CD4-positive, alpha-beta T cell treated with Interferon gamma for 1 hour (primary cell): ENCODE measurements at places on chromosomes 12 and 14.

DNA sequence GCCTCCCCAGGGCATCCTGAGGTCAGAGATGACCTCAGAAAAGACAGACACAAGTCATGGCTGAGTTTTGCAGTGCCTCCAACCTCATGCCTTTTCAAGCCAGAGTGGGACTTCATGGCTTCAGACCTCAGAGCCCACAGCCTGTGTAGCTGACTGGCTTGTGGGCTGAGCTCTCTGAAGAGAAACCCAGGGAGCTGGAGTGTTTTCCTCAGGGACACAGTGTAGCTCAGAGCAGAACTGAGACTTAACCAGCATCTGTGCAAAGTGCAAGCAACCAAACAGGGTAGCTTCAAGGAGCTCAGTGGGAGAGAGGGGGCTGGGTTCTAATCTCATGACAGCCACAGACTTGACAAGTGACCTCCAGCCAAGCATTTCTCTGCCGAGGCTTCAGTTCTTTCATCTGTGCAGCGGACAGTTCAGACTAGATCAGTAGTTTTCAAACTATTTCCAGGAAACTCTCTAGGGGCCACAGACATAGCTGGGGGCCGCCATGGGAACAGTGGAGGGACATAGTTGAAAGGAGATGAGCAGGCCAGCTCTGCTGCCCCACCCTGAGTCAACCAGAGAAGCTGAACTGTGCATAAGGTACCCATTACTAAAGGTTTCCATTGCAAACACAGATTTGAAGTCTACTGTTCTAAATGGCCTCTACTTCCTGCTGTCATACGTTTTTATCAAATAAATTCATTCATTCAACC is 80.0 kb downstream of the LGMN start:
- DNase-seq, result no peak

- no peak for DNase-seq
Measured at GRCh38 chr14:52852810-52853521, 61.6 kb upstream of the GNPNAT1 start.

DNA sequence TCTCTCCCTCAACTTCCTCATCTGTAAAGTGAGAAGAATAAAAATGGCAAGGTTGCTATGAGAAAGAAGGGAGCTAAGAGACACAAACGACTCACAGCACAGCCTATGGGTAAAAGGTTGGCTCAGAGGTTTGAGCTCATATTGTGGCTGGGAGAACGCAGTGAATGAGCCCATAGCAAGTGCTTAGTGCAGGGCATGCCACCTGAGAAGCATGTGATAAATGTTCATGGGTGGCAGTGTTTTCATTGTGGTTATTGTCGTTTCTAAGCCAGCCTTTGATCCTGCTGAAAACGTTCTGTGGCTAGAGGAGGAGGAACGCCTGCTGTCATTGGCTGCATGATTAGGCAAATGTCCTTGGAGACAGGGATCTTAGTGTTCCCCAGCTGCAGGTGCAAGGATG is 150.4 kb downstream of the KSR2 start:
- no peak for DNase-seq

DNA sequence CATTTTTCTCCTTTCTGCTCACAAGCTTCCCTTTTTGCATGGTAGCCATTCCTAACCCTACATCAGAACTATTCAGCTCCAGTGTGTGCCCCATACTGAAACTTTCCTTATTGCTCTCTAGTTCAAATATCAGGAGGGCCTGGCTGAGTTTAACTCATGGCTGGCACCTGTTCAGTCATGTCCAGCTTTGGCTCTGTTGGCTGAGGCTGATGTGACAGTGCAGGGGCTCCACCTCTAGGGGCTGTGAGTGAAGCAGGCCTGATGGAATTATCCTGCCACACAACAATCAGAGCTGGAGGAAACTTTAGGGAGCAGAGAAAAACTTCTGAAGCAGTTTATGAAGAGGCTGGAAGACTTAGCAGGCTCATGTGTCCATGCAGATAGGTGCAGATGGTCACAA is 8.5 kb downstream of the COQ6 start:
- DNase-seq, result no peak

- DNase-seq, result no peak
Measured at GRCh38 chr14:94816113-94816512, 46.2 kb upstream of the GSC start.

DNA sequence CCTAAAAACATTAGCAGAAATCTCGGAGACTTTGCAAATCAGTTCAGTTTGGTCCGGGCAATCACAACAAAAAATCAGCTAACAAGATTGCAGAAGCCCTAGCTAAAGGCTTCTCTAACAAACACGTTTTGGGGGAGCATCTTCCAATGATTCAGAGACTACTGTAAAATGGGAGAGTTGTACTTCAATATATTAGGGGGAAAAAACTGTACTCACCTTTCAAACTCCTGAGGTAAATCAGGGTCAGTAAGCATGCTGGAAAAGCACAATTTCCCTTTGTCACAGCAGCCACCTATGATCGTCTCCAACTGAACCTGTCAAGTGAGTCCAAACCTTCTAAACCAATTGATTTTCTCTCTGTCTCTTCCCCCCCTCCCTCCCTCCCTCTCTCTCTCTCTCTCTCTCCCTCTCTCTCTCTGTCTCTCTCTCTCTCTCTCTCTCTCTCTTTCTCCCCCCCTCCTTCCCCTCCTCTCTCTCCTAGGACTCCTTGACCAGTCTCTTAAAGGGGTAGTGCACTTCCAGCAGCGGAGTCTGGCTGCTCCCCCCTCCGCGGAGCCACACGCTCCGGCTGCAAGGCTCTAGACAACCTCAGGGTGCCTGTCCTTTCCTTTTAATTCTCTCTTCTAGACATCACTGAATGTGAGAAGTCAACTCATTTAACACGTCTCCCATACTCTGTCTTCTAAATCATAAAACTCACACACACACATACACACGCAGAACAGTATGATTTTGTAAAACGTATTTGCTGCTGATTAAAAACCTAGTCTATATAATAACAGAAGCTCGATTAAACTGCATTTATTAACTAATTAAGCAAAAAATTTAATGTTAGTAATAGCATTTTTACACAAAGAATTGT is at the start of gene SOX5:
Gene SOX5, minus strand, starts transcription at position 323 of the 862 bp plus-strand sequence. Its CDS starts 69 bp downstream, at position 254.
- DNase-seq, result no peak

- DNase-seq, result no peak
Measured at GRCh38 chr12:8077207-8077606, 4.9 kb upstream of the NECAP1 start.

DNA sequence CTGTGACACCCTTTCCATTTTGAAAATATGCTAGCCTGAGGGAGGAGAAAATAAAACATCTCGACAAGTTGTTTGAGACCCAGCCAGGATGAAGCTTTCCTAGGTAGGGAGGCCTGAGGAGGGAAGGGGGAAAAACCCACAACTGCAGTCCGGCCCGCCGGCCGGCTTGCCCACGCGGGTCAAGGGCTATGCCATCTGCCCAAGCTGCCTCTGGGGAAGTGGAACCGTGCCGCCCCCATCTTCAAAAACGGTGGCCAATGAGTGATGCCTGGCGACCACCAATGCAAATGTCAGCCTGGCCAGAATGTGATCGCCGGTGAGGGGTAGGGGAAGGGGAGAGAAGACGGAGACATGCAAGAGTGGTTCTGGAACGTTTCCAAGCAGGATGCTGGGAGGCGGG is 263.5 kb upstream of the ALG10B start:
- no peak for DNase-seq

- no peak for DNase-seq
Measured at GRCh38 chr12:72270246-72270645, 1.9 kb upstream of the TRHDE start.

DNA sequence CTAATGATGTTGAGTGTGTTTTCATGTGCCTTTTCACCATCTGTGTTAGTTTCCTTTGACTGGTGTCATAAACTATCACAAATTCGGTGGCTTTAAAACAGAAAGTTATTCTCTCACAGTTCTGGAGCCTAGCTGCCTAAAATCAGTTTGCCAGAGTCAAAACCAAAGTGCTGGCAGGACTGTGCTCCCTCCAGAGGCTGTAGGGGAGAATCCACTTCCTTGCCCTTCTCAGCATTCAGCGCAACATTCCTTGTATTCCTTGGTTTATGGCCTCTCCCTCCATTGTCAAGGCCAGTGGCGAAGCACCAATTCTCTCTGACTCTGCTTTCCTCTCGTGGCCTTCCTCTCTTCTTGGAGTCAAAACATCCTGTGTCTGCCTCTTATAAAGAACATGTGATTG is 174.2 kb upstream of the PDE3A start:
- no peak for DNase-seq

GRCh38 chr14:87995500-87996290 is 2.7 kb upstream of the GALC start:
- peak; percentile 24 for DNase-seq

- no peak for DNase-seq
Measured at GRCh38 chr14:96017882-96018281, 21.3 kb upstream of the C14orf132 start.

DNA sequence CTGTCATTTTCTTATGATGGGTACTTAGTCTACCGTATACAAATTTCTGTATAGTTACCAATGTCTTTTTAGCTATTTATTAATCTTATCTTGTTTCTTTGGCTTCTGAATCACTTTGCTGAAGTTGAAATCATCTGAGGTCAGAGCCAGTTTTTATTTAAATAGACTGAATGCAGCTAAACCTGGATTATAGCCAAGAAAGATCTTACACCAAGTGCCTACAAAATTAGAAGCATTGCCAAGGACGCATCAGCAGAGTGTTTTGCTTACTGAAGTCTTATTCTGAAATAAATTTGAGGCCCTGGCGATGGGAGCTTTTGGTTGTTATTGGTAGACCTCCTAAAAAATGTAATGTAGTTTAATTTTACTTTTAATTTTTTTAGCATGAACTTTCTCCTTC is 128.2 kb downstream of the RGS6 start:
- no peak for DNase-seq

- no peak for DNase-seq
Measured at GRCh38 chr12:118188690-118189371, 52.9 kb downstream of the PEBP1 start.

GRCh38 chr12:104060791-104061190 is 3.5 kb upstream of the HCFC2 start:
- DNase-seq, result no peak

DNA sequence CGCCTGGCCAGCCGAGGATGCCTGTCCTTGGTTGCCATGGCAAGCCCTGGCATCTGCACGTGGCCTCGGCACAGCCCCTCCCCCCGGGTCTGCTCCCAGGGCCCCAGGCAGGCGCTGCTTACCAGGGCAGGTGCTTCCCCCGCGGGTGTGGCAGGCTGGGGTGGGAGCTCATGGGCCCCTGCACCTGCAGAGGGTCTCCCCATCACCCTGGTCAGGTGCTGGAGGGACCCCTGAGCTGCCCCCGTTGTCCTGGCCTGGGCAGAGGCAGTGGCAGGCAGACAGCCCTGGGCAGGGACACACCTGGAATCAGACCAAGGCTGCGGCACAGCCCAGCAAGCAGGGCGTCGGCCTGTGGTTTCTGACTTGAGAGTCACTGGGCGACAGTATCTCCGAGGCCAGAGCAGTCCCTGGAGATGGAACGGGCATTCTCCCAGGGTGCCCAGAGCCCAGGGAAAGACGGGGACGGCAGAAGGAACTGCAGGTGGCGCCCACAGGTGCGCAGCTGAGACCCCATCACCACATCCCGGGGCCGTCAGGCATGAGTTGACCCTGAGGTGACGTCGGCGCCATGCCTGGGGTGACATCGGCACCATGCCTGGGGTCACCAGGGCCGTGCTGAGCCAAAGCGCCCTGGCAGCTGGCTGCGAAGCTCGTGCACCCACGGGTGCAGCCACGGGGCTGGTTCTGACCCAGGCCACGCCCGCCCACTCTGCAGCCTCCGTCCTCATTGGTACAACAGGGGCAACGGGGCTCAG is 56.1 kb upstream of the FBRSL1 start:
- peak; percentile 31 for DNase-seq

DNA sequence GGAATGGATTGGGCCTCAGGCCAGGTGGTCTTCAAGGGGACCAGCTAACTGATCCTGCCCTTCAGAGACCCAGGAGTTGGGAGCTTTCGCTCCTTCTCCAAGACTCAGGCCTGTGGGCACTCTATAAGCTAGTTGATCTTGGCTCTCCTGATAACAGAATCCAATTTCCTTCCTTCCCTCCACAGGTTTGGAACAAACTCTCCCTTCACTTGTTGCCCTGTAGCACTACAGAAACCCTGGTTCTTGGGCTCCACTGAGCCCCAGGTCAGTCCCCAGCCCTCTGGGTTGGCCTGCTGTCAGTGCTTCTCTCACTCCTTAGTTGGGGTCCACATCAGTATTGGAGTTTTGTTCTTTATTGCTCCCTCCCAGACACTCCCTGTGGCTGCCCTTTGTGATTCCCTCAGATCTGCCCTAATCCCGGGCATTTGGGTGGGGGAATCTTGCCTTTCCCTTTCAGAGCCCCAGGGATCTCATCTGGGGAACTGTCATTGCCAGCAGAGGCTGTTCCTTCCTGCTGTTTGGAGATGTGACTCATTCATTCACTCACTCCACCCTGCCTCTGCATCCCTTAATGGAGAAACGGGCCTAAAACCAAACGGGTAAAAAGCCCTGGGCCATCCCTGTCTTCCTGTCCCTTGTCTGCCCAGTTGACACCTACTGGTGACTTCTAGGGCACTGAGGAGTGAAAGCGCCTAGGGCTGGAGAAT is 4.4 kb upstream of the GPD1 start:
- no peak for DNase-seq
